ENCODE measurements at places on chromosomes 7 and 10.
A peak's percentile ranks its signal among the peaks of the same experiment; 100 is the strongest.

DNA sequence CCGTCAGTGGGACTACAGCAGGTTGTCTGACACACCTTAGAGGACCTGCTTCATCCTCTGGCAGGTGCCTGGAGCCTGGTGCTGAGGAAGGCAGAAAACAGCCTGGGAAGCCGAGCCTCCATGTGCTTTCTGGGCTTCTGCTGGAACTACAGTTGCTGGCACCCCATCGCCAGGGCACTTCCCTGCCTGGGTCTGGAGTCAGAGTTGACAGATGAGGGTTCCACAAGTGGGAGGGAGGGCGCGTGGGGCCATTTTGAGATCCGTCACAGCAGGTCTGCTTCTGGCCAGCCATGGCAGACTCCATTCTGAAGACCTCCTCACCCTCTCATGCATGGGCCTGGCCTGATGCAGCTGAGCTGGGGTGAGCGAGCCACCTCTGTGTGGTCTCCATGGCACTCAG lies 33.2 kb upstream of the TCERG1L start:
- peak; percentile 25 for DNase-seq

DNA sequence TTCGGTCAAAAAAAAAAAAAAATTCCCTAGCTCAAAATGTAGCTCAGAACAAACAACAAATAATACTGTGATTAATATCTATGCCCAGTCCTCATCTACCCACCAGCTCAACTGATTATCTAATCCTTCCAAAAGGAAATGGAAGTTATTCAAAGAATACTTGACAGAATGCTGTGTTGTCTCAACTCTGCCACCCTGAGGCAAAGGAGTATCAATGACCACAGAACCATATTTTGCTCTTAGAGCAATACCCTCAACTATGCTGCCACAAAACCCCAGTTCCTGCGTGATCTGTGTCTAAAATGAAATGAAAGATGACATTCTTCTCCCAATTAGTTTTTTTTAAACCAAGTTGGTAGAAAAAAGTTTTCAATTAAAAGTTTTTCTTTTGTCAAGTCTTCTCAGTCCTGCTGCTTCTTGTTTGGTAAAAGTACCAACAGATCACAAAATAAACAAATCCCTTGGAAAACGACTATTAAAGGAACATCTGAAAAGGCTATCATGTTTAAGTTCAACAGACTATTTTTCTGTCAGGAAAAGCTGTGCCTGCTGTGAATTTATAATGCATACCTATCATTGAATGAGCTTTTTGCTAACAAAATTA lies 21.6 kb downstream of the RBM28 start:
- no peak for DNase-seq

- DNase-seq: no peak
Measured at GRCh38 chr10:51073453-51074237, 642 bp upstream of the PRKG1 start.

DNA sequence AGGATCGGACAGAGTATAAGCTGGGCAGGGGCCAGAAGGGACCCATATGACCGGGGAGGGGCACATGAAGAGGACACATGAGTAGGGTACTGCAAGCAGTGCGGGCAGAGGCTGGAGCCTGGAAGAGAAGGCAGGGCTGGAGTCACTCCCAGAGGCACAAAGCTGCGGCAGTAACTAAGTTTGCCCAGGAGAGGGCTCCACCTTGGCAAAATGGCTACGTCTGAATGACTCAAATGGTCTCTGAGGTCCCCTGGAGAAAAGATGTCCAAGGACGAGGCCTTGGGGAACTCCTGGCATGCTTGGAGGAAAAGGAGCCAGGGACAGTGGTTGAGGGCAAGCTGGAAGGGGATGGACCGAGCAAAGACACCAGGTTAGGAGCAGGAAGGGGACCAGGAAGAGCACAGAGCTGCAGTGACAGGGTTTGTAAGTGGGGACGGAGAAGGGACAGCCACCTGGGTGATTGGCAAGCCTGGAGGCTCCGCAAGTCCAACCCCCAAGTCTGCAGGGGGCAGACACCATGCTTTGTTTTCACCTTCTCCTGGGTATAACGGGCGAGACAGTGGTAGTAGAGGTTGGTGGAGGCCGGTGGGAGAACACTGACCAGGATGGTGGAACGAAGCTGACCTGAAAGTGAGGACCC lies 43.1 kb upstream of the LBX1 start:
- peak; percentile 81 for DNase-seq

GRCh38 chr7:102122026-102122425 lies 164.6 kb upstream of the SH2B2 start:
- DNase-seq: no peak

- no peak for DNase-seq
Measured at GRCh38 chr7:101486433-101487104, 123.9 kb downstream of the COL26A1 start.

DNA sequence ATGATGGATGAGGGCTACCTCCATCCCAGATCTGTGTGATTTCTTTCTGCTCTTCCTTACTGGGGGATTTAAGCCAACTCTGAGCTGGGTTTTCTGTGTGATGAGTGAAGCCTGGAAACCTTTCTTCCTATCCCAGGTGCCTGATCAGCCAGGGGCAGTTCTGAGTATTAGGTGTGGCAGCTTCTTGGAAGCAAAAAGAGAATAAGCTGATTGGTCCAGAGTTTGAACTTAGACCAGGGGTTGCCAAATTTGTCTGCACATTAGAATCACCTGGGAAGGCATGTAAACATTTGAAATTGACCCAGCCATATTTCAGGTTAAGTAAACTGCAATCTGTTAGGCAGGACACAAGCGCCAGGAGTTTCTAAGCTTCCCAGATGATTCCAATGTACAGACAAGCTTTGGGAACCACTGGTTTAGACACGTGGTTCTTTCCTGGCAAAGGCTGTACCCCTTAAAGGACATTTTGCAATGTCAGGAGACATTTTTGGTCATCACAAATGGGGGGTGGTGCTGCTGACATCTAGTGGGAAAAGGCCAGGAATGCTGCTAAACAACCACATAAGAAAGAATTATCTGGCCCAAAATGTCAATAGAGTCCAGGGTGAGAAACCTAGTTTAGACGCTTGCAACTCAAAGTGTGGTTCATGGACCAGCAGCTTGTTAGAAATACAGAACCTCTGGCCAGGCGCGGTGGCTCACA lies 160.5 kb upstream of the GHITM start:
- DNase-seq: no peak

- DNase-seq: no peak
Measured at GRCh38 chr7:120609136-120609753, 248.7 kb downstream of the TSPAN12 start.

DNA sequence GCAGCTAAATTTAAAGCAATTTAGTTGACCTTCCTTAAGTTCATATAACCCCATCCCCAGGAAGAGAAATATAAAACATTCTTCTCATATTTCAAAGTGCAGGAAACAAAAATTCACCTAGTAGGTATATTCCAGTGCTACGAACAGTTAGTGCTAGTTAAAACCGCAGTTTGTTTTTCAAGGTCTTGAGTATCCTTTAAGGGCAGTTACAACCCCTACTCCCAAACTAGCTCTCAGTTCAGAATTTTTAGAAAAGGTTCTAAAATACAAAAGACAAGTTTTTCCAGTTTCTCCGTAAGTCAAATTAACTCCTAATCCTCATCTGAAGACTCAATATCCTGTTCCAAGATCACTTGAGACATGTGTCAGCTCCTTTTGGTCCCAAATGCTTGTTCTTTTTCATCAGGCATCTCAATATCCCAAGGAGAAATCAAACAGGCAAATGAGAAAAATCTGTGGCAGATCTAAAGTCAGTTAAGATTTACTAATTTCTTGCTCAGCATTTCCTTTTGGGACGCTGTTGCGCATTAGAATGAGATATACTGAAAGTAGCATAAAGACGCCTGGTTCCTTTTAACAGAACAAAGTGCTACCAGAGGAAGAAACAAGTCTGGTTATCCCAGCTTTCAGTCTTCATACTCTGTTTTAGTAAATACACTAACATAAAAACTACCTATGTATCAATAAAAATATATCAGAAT lies 51.8 kb downstream of the ARHGAP12 start:
- DNase-seq: no peak

- DNase-seq: no peak
Measured at GRCh38 chr7:130426564-130426963, 14.3 kb downstream of the CEP41 start.

DNA sequence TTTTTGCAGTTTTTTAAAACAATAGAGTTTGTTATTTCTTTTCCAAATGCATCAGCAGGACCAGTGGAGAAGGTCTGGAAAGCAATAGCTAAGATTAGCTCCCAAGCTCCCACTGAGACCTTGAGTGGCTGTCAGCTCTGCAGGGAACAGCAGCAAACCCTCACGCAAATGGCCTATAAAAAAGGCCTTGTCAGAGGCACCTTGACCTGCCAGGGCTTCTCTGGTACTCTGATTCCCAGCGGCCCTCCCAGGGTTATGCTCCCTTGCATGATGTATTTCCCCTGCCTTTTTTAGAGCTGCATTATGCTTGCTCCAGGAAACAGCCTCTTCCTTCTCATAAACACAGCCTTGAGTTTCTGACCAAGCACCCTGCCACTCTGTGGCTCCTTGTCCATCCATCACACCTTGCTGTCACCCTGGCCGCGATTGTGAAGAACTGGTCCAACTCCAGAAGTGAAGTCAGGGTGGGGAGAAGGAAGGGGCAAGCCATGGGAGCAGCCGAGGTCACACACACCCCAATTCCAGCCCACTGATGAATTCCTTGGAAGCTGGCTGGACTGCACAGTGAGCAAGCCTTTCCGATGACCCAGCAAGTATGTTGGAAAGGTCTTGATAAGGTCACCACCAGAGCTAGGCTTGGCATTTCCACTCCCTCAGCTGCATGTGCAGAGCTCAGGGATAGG lies 35.3 kb upstream of the NKX2-3 start:
- DNase-seq: no peak

DNA sequence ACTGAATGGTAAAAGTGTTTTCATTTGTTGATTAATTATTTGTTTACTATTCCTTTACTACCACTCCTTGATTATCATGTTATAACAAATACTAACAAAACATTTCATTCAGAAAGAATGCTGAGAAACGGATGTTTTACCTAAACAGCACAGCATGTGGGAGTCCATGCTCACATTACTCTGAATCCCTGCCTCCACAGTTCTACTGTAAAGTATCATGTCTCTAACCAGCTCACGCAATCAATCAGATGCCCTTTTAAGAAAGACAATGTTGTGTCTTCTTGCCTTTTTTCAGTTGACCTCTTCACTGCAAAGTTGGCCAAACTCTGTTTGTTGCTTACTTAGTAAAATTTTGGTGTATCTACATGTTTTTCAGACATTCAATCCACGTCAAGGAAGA lies 232.5 kb upstream of the MDFIC start:
- no peak for DNase-seq

DNA sequence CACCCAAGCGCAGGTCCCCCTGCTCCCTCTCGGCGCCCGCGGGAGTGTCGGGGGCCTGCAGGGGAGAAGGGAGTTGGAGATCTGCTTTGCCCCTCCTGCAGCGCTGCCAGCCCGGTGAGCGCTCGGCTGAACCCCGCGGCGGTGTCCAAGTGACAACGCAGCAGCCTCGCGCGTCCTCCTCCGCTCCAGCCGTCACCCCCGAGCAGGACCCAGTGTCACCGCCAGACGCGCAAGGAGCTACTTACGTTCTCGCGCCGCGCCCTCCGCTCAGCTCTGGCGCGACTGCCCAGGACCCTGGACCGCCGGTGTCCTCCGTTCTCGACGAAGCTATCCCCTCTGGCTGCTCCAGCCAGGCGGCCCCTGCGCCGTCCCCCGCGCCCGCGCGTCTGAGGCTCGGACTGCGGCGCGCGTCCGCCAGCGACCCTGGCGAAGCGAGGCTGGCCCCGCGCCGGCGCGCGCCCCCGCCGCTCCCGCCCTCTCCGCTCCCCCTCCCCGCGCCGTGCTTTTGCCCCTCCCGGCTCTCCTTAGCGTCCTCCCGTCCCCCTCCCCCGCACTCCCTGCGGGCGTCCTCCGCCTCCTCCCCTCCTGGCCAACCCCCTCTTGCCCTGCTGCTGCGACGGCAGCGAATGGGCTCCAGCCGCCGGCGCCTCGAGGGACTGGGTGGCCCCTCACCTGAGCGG lies at the start of gene NRCAM:
Gene NRCAM, minus strand, starts transcription at position 439 of the 680 bp plus-strand sequence. CDS start 216,372 bp downstream, outside the sequence.
- no peak for DNase-seq

DNA sequence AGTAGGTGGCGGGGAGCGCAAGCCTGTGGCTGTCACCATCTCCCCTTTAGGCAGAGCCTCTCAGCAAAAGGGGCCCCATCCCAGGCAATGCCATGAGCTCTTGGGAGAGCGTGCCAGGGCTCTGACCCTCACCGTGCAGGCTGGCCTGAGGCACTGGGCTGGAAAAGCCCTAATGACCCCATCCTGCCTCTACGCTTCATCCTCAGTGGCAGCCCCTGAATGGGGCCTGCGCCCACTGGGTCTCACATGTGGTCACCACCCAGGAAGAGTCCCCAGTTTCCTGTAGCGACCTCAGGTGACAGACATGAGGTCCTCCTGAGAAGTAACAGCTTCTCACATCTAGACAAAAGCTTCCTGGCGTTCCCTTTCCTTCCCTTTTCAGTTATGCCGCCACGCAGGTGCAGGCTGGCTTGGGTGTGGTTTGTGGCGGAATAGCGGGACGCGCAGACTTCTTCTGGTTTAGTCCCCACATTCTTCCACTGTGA lies 59.2 kb downstream of the CLEC2L start:
- DNase-seq: no peak

GRCh38 chr7:157405914-157406810 lies 69.4 kb downstream of the DNAJB6 start:
- no peak for DNase-seq

GRCh38 chr7:132614428-132615318 lies 38.4 kb upstream of the PLXNA4 start:
- DNase-seq: no peak

DNA sequence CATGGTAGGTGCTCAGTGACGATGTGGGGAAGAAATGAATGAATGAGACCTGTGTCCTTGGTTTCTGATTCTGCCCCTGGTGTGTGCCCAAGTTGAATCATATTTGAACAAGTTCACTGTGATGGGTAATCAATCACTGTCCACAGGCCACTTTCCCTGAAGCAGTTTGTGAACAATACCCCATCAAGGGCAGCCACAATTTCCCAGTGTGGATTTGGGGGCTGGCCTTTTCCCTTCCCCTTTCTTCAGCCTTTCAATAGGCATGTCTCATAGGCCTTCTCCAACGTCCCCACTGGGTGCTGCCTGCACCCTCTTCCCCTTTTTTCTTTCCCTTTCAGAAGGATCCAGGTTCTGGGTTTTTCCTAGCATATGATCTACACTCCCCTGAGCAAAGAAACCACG lies 64.7 kb downstream of the CREB5 start:
- DNase-seq: no peak

GRCh38 chr10:73117976-73118743 lies 7.9 kb downstream of the NUDT13 start:
- DNase-seq: no peak

- no peak for DNase-seq
Measured at GRCh38 chr7:28017372-28017771, 163.2 kb downstream of the JAZF1 start.

- no peak for DNase-seq
Measured at GRCh38 chr7:85068799-85069198, 118.1 kb downstream of the SEMA3D start.

GRCh38 chr7:29613100-29613499 lies 49.5 kb downstream of the PRR15 start:
- DNase-seq: no peak

DNA sequence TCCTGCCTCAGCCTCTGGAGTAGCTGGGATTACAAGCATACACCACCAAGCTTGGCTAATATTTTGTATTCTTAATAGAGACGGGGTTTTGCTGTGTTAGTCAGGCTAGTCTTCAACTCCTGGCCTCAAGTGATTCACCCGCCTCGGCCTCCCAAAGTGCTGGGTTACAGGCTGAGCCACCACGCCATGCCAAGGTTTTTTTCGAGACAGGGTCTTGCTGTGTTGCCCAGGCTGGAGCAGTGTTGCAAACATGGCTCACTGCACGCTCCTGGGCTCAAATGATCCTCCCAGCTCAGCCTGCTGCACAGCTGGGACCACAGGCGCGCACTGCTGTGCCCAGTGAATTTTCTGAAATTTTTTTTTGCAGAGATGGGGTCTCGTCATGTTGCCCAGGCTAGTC lies 3.3 kb upstream of the SEC31B start:
- no peak for DNase-seq

GRCh38 chr10:124742413-124743190 lies 1.6 kb downstream of the FAM53B start:
- DNase-seq: no peak
